ENCODE measurements at places on chromosomes 16 and 17.
A peak's percentile ranks its signal among the peaks of the same experiment; 100 is the strongest.

DNA sequence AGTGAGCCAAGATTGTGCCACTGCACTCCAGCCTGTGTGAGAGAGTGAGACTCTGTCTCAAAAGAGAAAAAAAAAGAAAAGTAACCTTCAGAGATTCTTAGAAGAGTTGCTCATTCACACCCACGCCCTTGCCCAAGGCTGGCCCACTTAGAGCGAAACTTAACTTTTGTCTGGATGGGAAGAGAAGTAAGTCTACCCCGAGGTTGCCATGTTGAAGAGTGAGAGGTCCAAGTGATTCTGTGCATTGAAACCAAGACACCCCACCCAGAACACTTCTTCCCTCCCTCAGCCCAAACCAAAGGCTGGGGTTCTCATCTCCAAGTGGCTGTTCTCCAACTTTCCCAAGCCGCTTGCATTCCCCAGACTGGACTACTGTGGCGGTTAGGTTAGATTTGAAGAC, 2.4 kb upstream of the CISD3 start:
- no peak for DNase-seq

DNA sequence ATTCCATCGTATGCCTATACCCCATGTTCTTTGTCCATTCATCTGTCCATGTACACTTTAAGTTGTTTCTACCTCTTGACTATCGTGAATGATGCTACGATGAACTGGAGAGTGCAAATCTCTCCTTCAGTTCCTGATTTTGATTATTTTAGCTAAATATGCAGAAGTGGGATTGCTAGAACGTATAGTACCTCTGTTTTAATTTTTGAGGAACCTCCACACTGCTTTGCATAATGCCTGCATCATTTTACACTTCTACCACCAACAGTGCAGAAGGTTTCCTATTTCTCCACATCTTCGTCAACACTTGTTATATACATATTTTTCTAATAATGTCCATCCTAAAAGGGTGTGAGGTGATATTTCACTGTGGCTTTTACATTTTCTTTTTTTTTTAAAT, 43.9 kb downstream of the SDR42E1 start:
- DNase-seq = no peak

DNA sequence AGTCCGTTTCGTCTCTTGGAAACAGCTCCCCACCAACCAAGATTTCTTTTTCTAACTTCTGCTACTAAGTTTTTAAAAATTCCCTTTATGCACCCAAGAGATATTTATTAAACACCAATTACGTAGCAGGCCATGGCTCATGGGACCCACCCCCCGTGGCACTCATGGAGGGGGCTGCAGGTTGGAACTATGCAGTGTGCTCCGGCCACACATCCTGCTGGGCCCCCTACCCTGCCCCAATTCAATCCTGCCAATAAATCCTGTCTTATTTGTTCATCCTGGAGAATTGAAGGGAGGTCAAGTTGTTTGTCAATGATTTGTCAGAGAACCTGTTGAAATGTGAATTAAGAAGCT, 48.2 kb downstream of the IL21R start:
- no peak for DNase-seq

- DNase-seq = no peak
Measured at GRCh38 chr17:57281887-57282286, 25.6 kb downstream of the MSI2 start.

DNA sequence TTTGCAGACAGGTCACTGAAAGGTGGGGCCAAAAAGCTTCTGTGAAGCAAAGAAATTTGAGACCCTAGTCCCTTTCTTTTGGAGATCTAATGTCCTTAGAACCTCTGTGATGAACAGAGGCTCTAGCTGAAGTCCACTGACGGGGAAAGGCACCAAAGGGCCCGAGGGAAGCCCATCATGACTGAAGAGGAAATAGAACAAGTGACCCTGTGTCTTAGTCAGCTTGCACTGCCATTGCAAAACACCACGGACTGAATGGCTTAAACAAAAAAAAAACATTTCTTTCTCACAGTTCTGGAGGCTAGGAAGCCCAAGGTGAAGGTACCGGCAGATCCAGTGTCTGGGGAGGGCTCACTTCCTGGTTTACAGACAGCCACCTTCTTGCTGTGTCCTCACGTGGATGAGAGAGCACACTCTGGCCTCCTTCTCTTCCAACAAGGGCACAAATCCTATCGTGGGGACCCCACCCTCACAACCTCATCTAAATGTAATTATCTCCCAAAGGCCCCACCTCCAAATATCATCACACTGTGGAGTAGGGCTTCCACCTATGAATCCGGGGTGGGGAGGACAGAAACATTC, 24.3 kb upstream of the ASGR2 start:
- no peak for DNase-seq

- DNase-seq = peak; percentile 61
Measured at GRCh38 chr17:41801374-41802271, 10.1 kb downstream of the P3H4 start.

- no peak for DNase-seq
Measured at GRCh38 chr16:73413091-73413829, 365.3 kb upstream of the ZFHX3 start.

All from astrocyte of the cerebellum (primary cell).